Stomach (tissue), 19 donors: ENCODE measurements at places on chromosomes 16 and 17. TPM values are rescaled to one million over a fixed set of nuclear protein-coding genes. Genes with fewer than 3 reads are reported as not detected.

The SCN4A gene
- total RNA-seq = not detected

The CHST5 gene
- total RNA-seq = 3.6 TPM

The KCNAB3 gene
- total RNA-seq = 0.37 TPM

The CLDN7 gene
- total RNA-seq = 17.4 TPM

The COPZ2 gene
- 8.2 TPM for total RNA-seq

The BEAN1 gene
- total RNA-seq = not detected

The MPDU1 gene
- total RNA-seq = 64.8 TPM

The TENT4B gene
- 16.5 TPM for total RNA-seq

The NLRC3 gene
- total RNA-seq = not detected

The ABCC3 gene
- total RNA-seq = 236 TPM

The CSH1 gene
- not detected for total RNA-seq

The TRPV2 gene
- total RNA-seq = 0.58 TPM

The DBF4B gene
- not detected for total RNA-seq

The ABCC6 gene
- 95.6 TPM for total RNA-seq

The GHDC gene
- total RNA-seq = 7.1 TPM

The DPH1 gene
- total RNA-seq = 26.1 TPM

The CSF3 gene
- 1.7 TPM for total RNA-seq

The BHLHA9 gene
- total RNA-seq = not detected

The VAMP2 gene
- total RNA-seq = 9.0 TPM

The KRT33A gene
- total RNA-seq = not detected

The CLEC18A gene
- total RNA-seq = 3.3 TPM

The GLTPD2 gene
- total RNA-seq = not detected

The KRT25 gene
- not detected for total RNA-seq

The WNT3 gene
- 0.14 TPM for total RNA-seq

The GUCY2D gene
- not detected for total RNA-seq

The COTL1 gene
- 181 TPM for total RNA-seq

The TMC8 gene
- total RNA-seq = 4.6 TPM

The HLF gene
- total RNA-seq = 12.9 TPM

The FGF11 gene
- total RNA-seq = not detected

The TBC1D3E gene
- total RNA-seq = not detected

The TMEM88 gene
- total RNA-seq = 3.5 TPM

The KCNG4 gene
- not detected for total RNA-seq

The MFAP4 gene
- 80.5 TPM for total RNA-seq

The HS3ST6 gene
- total RNA-seq = not detected

The KRTAP4-4 gene
- total RNA-seq = not detected

The MRPL58 gene
- total RNA-seq = 69.0 TPM

The SEPTIN12 gene
- total RNA-seq = not detected

The HS3ST2 gene
- total RNA-seq = not detected

The FOXL1 gene
- total RNA-seq = not detected

The SCGB1C2 gene
- not detected for total RNA-seq

The ODAD4 gene
- not detected for total RNA-seq

The TTYH2 gene
- total RNA-seq = 1.2 TPM

The ZDHHC1 gene
- 6.1 TPM for total RNA-seq

The HSD3B7 gene
- 21.0 TPM for total RNA-seq

The PRAC1 gene
- not detected for total RNA-seq

The RGS11 gene
- 7.0 TPM for total RNA-seq
